ENCODE measurements at places on chromosomes 1 and 21.
A peak's percentile ranks its signal among the peaks of the same experiment; 100 is the strongest.

GRCh38 chr1:32063261-32063681 lies 9.5 kb upstream of the TMEM39B start:
- peak; percentile 17 for DNase-seq

DNA sequence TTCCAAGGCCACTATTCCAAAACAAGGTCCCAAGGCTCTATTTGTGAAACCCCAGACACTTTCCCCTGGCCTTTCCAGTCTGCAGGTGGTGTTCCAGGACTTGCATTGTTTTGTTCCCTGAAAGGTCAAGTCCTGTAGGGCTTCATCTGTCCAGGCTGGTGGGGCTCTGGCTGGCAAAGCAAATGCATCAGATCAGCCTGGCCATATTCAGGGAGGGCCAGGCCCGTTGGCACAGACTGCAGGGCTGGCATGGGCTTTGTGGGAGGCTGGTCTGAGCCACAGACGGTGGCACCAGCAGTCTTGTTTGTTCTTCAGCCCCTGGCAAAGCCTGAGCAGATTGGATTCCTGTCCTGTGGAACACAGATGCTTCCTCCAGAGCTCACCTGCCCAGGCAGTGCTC lies 93.0 kb downstream of the SPATA46 start:
- no peak for DNase-seq

- no peak for DNase-seq
Observed at GRCh38 chr1:237975903-237976302, 85.2 kb upstream of the ZP4 start.

DNA sequence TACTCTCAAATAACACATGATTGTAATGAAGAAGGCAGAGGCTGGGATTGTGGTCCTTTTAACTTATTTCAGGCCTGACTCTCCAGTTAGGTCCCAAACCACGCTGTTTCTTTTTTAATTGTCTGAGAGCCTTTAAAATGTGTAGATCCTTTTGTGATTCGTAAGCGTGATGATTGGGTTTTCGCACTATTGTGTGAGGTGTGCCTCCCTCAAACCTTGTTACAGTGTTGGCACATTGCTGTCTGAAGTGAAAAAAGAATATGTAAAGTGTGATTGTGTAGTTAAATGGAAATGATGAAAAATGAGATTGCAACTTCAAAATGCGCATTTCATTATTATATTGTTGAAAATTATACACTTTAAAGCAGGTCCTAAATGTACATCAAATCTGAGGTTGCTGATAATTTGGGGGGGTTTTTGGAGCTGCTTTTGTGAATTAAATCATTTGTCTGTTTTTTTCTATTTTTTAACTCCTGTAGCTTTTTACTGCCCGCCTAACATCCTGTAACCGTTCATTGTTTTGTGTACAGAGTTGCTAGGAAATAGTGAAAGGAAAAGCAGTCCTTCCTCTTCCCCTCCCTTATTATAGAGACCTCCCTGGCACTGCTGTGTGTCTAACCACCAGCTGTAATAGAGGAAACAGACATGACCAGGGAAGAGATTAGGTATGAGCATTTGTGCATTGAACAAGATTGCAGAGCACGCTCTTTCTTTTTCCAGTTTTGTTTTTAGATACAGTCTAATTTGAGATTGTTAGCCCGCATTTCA lies 43.3 kb downstream of the IARS2 start:
- peak; percentile 27 for DNase-seq

GRCh38 chr21:43024439-43025136 lies 50.2 kb downstream of the PKNOX1 start:
- DNase-seq = no peak

DNA sequence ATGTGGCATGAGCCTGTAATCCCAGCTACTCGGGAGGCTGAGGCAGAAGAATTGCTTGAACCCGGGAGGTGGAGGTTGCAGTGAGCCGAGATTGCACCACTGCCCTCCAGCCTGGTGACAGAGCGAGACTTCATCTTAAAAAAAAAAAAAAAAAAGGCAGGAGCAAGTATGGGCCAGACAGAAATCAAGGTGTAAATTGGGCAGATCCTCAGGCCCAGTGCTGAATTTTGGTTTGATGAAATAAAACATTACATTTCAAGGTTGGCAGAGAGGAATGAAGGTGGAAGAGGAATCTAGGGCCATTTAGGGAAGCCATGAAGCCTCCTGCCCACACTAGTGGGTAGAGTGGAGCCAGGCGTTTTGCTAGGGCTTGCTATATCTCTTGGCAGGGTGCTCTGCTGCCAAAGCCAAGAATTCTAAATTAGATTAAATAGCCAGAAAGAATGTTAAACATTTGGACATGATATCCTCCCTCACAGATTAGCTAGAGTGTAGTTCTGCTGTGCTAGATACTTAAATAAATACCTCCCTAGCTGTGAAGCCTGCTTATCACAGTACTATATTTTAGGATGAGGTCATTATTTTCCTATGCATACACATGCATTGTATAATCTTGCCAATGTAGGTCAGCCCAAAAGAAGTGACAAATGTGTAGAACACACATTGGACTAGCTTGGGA lies 16.6 kb upstream of the LGALS8 start:
- DNase-seq = no peak

DNA sequence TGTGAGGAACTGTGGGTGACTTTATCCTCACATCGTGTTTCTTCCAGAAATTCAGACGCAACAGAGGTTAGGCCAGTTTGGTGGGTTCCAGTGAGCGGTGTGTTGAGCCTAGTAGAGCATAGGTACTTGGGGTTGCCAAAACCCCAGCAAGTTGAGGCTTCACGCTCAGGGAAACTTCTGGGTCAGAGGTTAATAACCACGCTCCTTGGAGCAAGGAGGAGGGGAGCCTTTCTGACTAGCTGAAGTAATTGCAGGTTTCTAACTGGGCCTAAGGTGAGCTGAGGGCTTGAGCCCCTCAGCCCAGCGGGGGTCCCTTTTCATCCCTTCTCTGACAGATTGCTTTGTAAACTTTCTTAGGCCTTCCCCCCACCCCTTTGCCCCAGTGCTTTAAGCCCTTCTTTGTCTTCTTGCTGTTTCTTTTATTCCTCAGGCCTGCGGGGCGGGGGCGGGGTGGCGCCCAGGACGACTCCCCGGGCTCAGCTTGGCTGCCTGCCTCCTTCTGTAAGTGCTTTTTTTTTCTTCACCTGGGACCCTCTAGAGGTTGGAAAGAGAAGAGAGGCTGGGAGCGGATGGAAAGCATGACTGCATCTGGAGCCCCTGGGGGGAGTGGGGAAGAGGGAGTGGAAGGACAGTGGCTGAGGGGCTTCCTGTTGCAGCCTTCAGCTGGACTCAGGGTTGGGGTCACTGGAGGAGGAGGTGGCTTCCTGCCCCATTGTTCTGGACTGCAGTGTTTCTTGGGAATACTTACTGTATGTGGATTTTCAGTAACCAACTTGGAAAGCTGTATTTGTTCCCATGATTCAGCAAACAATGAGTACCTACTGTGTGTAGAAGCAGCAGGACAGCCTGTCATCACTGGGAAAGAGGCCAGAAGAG lies 1.3 kb upstream of the ZNF436 start:
- DNase-seq = no peak

DNA sequence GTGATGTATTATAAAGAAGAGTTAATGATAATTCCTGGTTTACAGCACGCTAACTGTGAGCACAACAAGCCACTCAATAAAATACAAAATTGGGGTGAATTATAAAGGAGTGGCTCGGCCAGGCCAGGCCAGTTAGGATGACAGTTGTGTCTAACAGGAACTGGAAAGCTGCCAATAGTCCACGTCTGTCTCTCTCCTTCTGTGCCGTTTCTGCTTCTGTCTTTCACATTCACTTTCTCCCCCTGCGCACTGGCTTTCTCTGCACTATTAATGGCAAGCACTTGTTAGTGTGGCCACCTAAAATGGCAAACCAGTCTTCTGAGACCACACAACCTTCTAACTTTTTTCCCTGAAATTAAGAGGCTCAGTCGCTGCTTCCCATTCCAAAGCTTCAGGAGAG lies 394.3 kb downstream of the NTNG1 start:
- no peak for DNase-seq

Data from suppressor macrophage (primary cell).